ENCODE measurements at places on chromosomes 1 and 21.

DNA sequence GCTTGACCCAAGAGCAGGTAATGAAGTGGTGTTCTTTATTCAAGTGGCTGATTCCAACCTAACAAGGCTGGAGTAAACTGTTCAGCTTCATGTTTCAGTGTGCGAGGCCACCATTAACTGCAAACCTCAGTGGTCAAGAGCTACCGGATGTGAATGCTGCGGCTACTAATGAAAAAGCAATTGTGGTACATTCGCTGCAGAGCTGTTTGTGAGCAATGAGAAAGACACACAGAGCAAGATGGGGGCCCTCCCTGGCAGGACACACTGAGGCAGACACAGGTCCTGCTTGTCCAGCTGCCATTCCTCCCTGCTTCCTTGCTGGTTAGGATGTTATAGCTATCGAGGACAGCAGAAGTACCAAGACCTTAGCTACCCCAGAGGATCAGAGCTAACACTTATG is 26.1 kb downstream of the SYF2 start:
- no peak for DNase-seq

DNA sequence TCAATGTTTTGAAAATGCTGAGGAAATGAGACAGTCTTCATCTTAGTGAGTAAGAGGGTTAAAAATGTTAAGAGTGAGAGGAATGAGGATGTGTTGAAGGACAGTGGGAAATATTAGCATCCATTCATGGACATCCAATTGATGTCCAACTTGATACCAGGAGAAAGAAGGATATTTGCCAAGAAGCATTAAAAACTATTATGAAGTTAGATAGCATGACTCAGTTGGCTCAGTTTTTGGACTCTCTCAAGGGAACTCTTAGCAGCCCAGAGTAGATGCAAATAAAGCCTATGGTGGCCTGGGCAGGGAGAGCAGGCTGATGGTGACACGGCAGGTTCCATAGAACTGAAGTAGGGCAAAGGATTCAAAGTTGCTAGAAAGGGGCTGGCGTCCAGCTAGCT is 171.0 kb downstream of the ZZZ3 start:
- no peak for DNase-seq

DNA sequence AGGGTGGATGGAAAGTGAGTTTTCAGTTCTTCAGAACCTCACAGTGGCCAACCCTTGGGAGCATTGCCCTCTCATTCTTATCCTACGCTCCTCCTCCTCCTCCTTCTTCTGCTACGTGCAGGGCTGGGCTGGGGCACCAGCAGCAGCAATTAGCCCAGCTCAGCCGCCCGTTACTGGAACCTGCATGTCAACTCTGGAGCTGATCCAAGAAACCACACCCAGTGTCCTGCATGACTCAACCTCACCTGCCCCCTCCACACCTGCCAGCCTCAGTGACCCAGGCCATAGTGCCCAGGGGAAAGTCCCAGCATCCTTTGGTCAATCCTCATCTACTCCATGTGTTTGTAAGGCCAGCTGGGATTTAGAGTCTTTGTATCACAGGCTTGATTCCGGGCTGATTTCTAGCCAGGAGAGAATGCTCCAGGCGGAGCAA is 12.6 kb downstream of the ELF3 start:
- peak; percentile 75 for DNase-seq

DNA sequence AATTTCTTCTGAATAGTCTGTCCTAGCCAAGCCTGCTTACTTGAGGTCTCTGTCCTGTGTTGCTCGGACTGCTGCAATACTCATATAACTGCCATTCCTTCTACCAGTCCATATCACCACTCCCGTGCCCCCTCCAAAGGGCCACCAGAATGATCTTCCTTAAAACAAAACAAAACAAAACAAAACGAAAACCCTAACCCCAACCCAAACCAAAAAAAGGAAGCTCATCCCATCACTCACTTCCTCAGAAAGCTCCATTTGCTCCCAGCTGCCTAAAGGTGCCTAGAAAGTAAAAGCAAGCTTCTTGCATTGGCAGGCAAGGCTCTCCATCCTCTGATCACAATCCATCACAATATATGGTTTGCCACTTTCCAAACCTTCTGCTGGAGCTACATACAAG is 20.3 kb downstream of the USP24 start:
- DNase-seq: no peak

- DNase-seq: peak; percentile 49
Observed at GRCh38 chr1:14539953-14540563, 58.4 kb upstream of the KAZN start.

DNA sequence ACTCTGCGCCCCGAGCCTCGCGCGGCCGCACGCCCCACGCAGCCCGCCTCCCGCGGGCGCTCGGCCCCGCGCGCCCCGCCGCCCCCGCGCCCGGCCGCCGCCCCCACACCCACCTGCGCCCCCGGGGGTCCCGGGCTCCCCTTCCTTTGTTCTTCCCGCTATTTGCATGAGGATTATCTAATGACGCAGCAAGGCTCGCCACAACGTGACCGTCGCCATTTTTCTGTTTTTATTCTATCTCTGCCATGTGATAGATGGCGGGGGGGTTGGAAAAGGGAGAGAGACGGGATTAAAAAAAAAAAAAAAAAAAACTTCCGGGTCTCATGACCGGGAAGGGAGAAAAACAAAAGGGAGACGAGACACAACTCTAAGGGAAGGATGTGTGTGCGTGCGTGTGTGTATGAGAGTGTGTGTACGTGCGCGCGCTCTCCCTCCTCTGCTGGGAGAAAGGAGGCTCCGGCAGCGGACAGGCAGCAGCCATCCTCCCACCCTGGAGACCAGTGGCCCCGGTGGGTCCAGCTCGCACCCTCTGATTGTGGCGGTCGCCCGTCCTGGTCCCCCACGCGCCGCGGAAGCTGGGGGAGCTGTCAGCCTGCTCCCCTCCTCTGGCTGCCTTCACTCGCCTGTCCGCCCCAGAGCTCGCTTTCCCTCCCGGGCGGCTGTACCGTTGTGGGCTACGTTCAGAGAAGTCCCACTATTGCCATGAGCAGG is 80.4 kb upstream of the AK4 start:
- DNase-seq: peak; percentile 39

DNA sequence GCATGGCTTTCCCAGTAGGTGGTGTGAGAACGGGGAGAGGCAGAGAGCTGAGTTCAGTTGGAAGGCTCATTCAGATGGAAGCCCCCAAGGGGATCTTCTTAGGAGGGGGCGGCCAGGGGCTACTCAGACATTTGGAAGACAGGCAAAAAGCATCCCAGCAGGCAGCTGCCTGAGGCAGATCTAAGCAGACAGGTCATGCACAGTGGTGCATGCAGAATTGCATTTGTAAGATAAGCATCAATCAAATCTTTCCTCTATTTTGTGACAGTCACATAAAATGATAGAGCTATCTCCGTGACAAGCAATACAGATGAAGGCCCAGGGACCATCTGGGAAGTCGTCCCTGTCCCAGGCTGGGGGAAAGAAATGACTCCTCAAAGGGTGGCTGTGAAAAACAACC is 3.8 kb downstream of the RAB3B start:
- peak; percentile 48 for DNase-seq

DNA sequence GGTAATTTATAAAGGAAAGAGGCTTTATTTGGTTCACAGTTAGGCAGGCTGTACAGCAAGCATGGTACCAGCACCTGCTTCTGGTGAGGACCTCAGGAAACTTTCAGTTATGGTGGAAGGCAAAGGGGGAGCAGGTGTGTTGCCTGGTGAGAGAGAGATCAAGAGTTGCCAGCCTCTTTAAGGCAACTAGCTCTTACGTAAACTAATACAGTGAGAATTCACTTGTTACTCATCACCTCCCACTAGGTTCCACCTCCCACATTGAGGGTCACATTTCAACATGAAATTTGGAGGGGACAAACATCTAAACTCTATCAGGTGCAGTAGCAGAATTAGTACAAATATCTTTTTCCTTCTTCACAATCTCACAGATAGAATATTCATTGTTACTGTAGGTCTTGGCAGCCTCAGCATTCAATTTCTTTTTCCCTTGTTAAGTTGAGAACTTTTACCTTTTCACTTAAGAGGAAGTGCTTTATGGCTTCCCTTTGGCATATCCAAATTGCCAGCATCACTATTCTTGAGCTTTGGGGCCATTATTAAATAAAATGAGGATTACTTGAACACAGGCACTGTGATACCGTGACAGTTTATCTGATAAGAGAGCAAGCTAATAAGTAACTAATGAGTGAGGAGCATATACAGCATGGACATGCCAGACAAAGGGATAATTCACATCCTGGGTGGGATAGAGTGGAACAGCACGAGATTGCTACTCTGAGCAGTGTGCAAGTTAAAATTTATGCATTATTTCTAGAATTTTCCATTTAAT is 48.4 kb downstream of the MAGI3 start:
- no peak for DNase-seq

- no peak for DNase-seq
Observed at GRCh38 chr1:172916116-172916515, 134.6 kb downstream of the TNFSF18 start.

DNA sequence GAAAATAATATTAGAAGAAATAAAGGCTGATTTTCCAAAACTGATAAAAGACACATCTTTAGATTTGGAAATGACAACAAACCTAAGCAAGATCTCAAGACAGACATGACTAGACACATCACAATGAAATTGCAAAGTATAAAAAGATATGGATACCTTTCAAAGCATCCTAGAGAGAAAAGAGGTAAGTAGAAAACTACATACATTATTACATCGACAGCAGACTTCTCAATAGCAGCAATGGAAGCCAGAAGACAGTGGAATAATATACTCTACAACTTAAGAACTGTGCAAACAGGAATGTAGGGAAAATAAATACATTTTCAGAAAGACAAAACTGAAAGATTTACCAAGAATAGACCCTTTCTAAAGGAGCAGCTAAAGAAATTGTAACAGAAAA is 50.2 kb downstream of the DENND1B start:
- DNase-seq: no peak

DNA sequence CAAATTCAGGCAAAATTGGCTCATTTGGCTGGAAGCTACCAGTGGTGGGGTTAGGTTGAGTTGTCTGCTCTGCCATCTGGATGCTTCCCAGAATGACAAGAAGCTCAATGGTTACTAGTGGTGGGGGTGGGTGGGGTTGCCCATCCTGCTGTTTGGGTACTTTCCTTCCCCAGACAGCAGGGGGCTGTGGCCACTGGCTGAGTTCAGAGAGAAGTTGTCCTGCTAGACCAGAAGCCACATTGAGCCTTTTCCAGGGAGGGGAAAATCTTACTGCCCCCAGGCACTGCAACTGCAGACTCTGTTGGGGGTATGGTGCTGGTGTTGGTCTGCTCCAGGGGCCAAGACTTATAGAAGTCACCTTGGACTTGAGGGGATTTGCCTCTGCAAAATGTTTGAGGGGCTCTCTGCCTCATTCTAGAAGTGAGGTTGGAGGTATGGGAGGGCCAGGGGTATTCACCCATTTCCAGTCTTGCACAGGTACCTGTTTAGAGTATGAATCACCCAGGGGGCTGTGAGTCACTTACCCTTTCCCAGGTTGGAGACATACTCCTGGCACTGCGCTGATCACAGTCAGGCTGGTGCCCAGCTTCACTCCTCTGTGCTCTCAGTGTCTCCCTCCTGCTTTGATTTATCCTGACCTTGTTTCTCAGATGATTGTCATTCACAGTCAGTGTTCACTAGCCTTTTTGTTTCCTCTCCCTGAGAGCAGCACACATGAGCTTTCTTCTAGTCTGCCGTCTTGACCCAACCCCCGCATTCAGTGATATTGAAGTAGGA is 89.1 kb upstream of the NEGR1 start:
- no peak for DNase-seq

DNA sequence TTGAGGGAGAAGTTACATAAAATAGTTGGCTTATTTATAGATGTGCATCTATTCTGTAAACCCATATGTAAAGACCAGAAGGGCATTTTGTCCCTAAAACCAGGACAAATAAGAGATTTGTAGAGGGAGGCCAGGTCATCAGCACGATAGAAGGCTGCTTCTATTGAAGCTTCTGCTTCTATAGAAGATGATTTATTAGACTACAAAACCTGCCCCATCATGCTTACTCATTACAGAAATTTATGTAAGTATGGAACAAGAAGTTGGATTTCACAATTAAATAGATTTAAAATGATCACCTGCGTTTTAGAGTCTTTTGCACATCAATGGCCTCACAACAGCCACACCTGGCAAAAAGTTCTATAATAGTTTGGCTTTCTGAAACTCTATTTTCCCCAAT is 183.5 kb downstream of the DUSP10 start:
- no peak for DNase-seq

- DNase-seq: no peak
Observed at GRCh38 chr1:24900486-24900849, 29.6 kb downstream of the RUNX3 start.

DNA sequence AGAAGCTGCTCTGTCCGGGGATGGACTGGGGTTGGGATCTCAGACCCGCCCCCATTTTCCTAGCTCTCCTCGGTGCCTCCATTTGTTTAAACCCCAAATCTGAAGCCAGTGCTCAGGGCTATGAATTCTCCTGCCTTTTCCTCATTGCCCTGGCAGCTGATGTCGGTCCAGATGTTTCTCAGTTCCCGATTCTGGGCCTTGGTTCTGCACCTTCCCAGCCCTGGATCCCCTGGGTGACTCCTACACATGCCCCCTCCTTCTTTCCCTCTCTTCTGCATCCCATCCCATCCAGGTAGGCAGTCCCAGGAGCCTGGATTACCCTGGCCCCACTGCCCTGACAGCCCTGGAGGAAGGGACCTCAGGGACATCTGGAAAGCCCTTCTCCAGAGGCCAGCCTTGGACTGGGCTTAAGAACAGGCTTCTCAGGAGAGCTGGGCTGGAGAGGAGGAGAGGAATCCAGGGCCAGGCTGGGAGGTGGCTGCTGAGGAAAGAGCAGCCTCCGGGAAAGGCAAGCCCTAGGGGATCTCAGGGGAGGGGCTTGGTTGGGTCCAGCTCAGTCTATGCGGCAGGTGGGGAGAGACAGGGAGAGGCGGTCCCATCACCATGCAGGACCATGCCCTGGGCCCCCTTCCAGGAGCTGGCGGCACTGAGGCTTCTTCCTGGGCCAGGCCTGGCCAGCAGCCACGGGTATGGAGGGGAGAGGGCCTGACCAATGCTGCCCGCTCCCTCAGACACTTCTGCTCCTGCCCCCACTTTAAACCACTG is 6.8 kb upstream of the EPS8L3 start:
- DNase-seq: no peak

- no peak for DNase-seq
Observed at GRCh38 chr1:232269988-232270387, 359.9 kb downstream of the SIPA1L2 start.

DNA sequence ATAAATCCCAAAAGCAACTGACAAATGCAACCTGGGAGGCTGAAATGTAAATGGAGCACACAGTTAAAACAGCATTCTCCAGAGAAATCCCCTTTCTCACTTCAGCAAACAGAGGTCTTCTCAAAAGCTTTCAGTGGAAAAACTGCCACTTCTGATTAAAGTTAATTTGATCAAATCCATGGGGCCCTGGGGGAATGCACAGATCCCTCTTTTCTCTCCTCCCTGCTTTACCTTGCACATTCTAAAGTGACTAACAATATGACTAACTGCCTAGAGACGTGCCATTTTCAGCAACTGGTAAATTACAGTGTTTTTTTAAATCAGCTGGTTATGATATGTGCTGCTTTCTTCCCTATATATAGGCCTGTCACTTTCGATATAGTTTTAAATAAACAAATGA is 142.5 kb downstream of the RERE start:
- DNase-seq: no peak

GRCh38 chr21:39737376-39738000 is 7.5 kb upstream of the IGSF5 start:
- no peak for DNase-seq

Measured in NCI-H187 (cell line).